ENCODE measurements at places on chromosomes 2 and 18.

- DNase-seq, result no peak
Measured at GRCh38 chr2:216925636-216926366, 65.9 kb upstream of the TNP1 start.

- no peak for DNase-seq
Measured at GRCh38 chr2:237446338-237446665, 32.3 kb upstream of the COL6A3 start.

GRCh38 chr2:20235655-20236305, 10.8 kb upstream of the SDC1 start:
- DNase-seq, result no peak

DNA sequence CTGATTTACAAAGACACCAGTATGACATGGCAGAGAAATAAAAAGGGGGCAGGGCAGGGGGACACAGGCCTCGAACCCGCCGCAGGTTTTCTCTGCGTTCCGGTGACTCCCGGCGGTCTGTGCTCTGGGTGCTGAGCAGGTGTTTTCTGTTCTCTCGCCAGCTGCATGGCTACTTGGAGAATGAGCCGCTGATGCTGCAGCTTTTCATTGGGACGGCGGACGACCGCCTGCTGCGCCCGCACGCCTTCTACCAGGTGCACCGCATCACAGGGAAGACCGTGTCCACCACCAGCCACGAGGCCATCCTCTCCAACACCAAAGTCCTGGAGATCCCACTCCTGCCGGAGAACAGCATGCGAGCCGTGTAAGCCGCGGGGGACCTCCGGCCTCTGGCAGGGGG, 52.9 kb downstream of the NFATC1 start:
- DNase-seq, result no peak

DNA sequence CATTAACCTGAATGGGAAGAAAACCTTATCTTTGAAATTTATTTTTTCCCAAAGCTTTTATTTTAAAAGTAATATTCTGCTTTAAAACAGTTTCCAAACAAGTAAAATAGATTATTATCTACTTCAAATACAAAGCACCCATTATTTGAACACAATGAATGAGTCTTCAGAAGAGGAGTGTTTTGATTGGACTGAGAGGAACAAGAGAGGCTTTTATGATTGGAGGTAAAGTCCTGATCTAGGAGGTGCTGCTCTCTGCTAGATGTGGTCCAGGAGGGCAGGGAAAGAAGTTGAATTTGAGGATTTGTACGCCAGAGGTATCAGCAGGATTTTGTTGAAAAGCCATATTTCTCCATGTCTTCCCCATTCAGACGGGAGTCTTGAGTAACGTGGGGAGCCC, 900.7 kb downstream of the SOCS6 start:
- DNase-seq, result no peak

- no peak for DNase-seq
Measured at GRCh38 chr18:65568866-65569265, 181.9 kb upstream of the CDH7 start.

DNA sequence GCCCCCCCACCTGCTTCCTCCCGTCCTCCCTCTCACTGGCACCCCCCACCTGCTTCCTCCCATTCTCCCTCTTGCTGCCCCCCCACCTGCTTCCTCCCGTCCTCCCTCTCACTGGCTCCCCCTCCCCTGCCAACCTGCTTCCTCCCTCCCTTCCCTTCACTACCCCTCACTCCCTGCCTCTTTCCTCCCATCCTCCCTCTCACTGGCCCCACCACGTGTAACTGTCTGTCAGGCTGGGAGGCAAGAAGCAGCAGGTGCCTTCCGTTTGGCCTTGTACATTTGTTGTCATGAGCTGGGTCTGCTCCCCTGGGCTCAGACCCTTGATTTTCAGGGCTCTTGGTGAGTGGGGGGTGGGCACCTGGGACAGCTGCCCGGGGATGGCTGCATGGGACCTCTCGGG, 19.1 kb downstream of the RTP5 start:
- DNase-seq, result peak; percentile 7

GRCh38 chr2:35548171-35548570, 807.4 kb upstream of the CRIM1 start:
- DNase-seq, result no peak

- DNase-seq, result no peak
Measured at GRCh38 chr2:157780211-157780610, 95.9 kb downstream of the ACVR1 start.

- DNase-seq, result no peak
Measured at GRCh38 chr18:50405582-50406271, 30.9 kb downstream of the SKA1 start.

Data from left ventricle myocardium superior (tissue), 1 donor.